ENCODE measurements at places on chromosomes 4 and X.

- no peak for DNase-seq
Observed at GRCh38 chr4:156503119-156503518, 468.5 kb downstream of the PDGFC start.

- no peak for DNase-seq
Observed at GRCh38 chr4:158316264-158316663, 106.0 kb downstream of the TMEM144 start.

DNA sequence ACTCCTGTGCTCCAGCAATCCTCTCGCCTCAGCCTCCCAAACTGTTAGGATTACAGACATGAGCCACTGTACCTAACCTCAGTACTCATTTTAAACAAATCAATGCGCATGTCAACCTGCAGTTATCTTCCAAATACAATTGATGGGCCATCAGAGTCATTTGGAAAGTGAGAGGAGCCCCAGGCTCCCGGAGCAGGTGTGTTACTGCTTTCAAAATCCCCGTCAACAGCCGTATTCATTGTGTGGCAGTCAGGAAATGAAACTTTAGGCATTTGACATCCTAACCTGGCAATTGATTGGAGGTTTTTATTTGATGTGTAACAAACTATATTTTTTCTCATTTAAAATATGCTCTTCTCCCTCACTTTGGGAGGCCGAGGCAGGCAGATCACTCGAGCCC is 623.6 kb upstream of the TENM3 start:
- no peak for DNase-seq

GRCh38 chr4:8291036-8291682 is 21.6 kb downstream of the HTRA3 start:
- no peak for DNase-seq

Measured in stimulated activated naive CD8-positive, alpha-beta T cell treated with anti-CD3 and anti-CD28 coated beads, Interleukin-15, amount 100 ng/mL, for 72 hours (primary cell).